Activated gamma-delta T cell (primary cell): ENCODE measurements at places on chromosomes 2 and 18.

GRCh38 chr2:188770296-188770695, 203.9 kb upstream of the COL3A1 start:
- no peak for DNase-seq

DNA sequence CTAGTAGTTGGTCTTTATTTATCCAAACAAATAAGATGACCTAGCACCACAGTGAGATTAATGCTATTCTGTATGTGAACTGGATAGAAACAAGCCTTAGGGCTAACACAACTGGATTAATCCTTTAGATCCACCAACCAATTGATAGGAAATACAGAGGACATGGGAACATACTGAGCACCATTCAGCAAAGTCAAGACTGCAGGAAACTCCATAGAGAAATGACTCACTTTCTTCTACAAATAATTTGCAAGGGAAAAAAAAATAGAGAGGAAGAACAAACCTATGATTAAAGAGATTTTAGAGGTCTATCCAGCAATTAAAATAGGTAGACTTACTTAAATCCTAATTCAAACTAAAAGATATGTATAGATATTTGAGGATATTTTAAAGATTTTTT, 23.9 kb downstream of the WDFY1 start:
- no peak for DNase-seq

- no peak for DNase-seq
Measured at GRCh38 chr18:69127873-69128500, 272.7 kb upstream of the DOK6 start.

GRCh38 chr2:156784020-156784701, 348.0 kb downstream of the GPD2 start:
- no peak for DNase-seq

DNA sequence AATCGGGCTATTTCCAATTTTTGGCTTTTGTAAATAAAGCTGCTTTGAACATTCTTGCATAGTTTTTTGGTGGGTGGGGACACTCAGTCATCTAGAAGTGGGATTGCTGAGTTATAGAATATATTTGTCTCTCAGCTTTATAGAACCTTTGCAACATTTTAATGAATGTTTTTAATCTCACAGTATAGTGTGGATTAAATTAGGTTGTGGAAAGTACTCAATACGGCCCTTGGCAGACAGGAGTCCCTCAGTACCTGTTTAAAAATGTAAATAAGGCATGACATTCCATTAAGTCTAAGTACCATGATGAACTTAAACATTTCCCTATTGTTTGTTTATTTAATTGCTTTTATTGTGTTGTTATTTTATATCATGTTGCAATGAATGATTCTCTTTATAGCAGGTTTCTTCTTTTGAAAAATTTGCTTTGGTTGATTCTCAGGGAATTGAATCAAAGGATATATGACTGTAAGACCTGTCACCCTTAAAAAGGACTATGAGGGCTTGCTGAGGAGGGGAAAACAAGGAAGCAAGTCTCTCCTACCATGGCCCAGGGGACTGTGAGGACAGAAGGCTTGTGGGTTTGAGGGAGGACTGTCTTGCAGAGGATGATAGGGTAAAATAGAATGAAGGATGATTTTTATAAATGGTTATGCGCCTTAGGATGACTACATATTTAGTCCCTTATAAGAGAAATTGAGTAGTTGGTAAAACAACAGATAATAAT, 165.1 kb downstream of the RPIA start:
- no peak for DNase-seq
